Breast epithelium (tissue), 4 donors: ENCODE measurements at places on chromosomes 2 and 18. TPM values are rescaled to one million over a fixed set of nuclear protein-coding genes. Genes with fewer than 3 reads are reported as not detected.

LBH gene
- 18.2 TPM for total RNA-seq

GRCh38 chr18:6031442-6031841 is 136.1 kb upstream of the TMEM200C start:
- no peak overlapping the region for H3K27ac ChIP-seq
- H3K4me3 ChIP-seq, result no peak overlapping the region
- no peaks in the 10 kb centered on the region for H3K4me1 ChIP-seq
- DNase-seq, result no peak

DNA sequence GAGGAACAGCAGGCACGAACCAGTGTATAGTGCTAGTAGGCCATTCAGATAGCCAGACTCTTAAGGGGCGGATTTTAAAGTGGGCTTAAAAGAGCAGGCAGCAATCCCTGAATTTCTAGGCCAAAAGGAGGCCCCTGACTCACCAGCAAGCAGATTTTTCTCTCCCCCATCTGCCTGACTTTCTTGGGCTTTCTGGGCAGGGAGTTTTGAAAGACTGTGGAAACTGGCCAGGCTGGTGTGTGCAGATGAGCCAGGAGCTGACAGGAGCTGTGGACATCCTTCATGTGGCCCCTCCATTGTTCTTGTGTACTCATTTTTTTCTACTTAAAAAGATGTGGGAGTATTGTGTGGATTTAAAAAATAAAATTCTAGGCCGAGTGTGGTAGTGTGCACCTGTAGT is 59.0 kb downstream of the GLI2 start:
- no peak overlapping the region for H3K27ac ChIP-seq
- DNase-seq, result no peak
- no peaks in the 10 kb centered on the region for H3K27me3 ChIP-seq
- H3K4me1 ChIP-seq, result no peaks in the 10 kb centered on the region

HTRA2 gene
- total RNA-seq, result 32.5 TPM

HOXD8 gene
- 10.5 TPM for total RNA-seq

GRCh38 chr2:161355983-161356382 is 47.8 kb downstream of the PSMD14 start:
- no peaks in the 10 kb centered on the region for H3K4me1 ChIP-seq
- no peak overlapping the region for H3K4me3 ChIP-seq
- H3K27me3 ChIP-seq, result no peaks in the 10 kb centered on the region
- H3K36me3 ChIP-seq, result no peaks in the 10 kb centered on the region
- no peak overlapping the region for H3K27ac ChIP-seq

CNRIP1 gene
- total RNA-seq, result 63.5 TPM

TMEM247 gene
- not detected for total RNA-seq

- no peaks in the 10 kb centered on the region for H3K36me3 ChIP-seq
- H3K27ac ChIP-seq, result no peak overlapping the region
- DNase-seq, result no peak
These were observed 66.3 kb upstream of the PSMD14 start for GRCh38 chr2:161241894-161242293.

- no peak for DNase-seq
- H3K27ac ChIP-seq, result no peak overlapping the region
- no peaks in the 10 kb centered on the region for H3K36me3 ChIP-seq
- H3K4me3 ChIP-seq, result no peak overlapping the region
These were observed 712.5 kb upstream of the LRATD1 start for GRCh38 chr2:13919981-13920382.

DNA sequence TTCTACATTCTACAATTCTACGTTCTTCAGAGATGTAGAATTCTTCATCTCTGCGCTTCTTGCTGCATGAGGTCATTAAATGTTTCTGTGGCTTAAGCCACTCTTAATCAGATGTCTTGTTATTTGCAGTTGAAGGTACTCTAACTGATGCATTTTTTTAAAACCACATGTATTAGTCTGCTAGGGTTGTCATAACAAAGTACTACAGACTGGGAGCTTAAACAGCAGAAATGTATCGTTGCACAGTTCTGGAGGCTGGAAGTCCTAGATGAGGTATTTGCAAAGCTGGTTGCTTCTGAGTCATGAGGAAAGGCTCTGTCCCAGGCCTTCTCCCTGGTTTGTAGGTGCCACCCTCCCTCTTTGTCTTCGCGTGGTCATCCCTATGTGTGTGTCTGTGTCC is 176.3 kb upstream of the GLI2 start:
- no peaks in the 10 kb centered on the region for H3K4me1 ChIP-seq
- no peaks in the 10 kb centered on the region for H3K36me3 ChIP-seq
- H3K27ac ChIP-seq, result peak overlapping the region; percentile 72

GRCh38 chr2:105582952-105583660 is 161.6 kb upstream of the NCK2 start:
- H3K4me1 ChIP-seq, result no peaks in the 10 kb centered on the region
- DNase-seq, result peak; percentile 76
- no peaks in the 10 kb centered on the region for H3K27me3 ChIP-seq
- H3K27ac ChIP-seq, result peak overlapping the region; percentile 83
- H3K4me3 ChIP-seq, result no peak overlapping the region

SOCS6 gene
- 17.9 TPM for total RNA-seq

EXOC6B gene
- total RNA-seq, result 37.0 TPM

GRCh38 chr2:138081225-138082073 is 117.2 kb downstream of the HNMT start:
- H3K4me3 ChIP-seq, result no peak overlapping the region
- no peaks in the 10 kb centered on the region for H3K27me3 ChIP-seq
- DNase-seq, result no peak
- no peaks in the 10 kb centered on the region for H3K4me1 ChIP-seq
- no peak overlapping the region for H3K27ac ChIP-seq

DNA sequence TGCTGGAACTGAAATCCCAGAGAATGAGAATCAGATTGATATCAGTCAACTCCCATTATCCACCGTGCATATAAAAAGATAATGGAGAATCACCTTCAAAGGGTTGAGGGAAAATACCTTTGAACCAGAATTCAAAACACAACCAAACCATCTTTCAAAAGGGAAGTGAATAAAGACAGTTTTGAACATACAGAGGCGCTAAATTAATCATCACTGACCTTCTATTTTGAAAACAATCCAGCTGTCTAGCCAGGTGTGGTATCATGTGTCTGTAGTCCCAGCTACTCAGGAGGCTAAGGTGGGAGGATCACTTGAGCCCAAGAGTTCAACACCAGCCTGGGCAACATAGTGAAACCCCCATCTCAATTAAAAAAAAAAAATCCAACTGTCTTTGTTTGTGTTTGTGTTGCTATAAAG is 63.6 kb downstream of the TRABD2A start:
- H3K4me1 ChIP-seq, result no peaks in the 10 kb centered on the region
- H3K36me3 ChIP-seq, result no peaks in the 10 kb centered on the region
- no peak overlapping the region for H3K4me3 ChIP-seq

GRCh38 chr2:104734937-104735586 is 118.9 kb upstream of the POU3F3 start:
- no peaks in the 10 kb centered on the region for H3K36me3 ChIP-seq
- H3K27ac ChIP-seq, result no peak overlapping the region
- no peaks in the 10 kb centered on the region for H3K27me3 ChIP-seq
- DNase-seq, result no peak

DNA sequence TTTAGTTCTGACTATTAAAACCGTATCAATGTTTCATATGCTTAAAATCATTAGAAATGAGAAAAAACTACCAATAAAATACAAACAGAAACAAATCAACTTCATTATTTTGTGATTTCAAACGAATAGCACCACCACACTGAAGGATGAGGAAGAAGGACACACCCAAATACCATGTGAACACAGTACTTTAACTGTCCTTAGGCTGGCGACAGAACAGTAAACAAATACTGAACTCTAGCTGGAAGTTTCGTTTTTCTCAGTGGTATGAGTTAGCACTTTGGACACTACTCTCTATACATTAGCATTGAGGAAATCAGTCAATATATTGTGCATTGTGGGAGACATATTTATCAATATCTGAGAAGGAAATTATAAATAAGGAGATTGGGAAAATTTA is 202.4 kb upstream of the AGAP1 start:
- no peaks in the 10 kb centered on the region for H3K27me3 ChIP-seq
- no peaks in the 10 kb centered on the region for H3K4me1 ChIP-seq
- H3K4me3 ChIP-seq, result no peak overlapping the region
- no peak for DNase-seq
- H3K36me3 ChIP-seq, result no peaks in the 10 kb centered on the region

DNA sequence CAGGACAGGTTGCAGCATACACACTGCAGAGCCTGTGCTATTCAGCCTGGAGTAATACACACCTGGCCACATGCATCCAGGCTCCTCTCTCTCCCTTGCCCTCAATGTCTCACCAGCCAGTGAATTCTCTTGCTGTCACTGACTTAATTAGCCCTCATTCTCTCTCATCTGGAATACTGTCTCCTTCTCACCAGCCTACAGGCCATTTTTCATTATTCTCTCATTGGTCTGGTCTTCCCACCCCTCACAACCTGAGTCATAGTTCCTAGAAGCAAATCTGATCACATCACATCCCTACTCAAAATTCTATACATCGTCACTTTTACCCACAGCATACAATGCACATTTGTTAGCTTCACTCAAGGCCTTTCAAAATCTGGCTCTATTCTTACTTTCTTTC is 333.1 kb downstream of the PIK3C3 start:
- H3K4me3 ChIP-seq, result no peak overlapping the region
- H3K4me1 ChIP-seq, result no peaks in the 10 kb centered on the region
- no peaks in the 10 kb centered on the region for H3K36me3 ChIP-seq
- H3K27ac ChIP-seq, result no peak overlapping the region

- H3K27ac ChIP-seq, result no peak overlapping the region
- no peak overlapping the region for H3K4me3 ChIP-seq
- no peak for DNase-seq
- no peaks in the 10 kb centered on the region for H3K4me1 ChIP-seq
- no peaks in the 10 kb centered on the region for H3K36me3 ChIP-seq
- no peaks in the 10 kb centered on the region for H3K27me3 ChIP-seq
These were observed 54.2 kb downstream of the ACKR3 start for GRCh38 chr2:236623816-236624215.

GRCh38 chr18:13474907-13475545 is 251.3 kb downstream of the FAM210A start:
- H3K4me3 ChIP-seq, result no peak overlapping the region
- no peaks in the 10 kb centered on the region for H3K36me3 ChIP-seq
- no peaks in the 10 kb centered on the region for H3K4me1 ChIP-seq
- DNase-seq, result no peak
- H3K27me3 ChIP-seq, result no peaks in the 10 kb centered on the region
- H3K27ac ChIP-seq, result no peak overlapping the region

DNA sequence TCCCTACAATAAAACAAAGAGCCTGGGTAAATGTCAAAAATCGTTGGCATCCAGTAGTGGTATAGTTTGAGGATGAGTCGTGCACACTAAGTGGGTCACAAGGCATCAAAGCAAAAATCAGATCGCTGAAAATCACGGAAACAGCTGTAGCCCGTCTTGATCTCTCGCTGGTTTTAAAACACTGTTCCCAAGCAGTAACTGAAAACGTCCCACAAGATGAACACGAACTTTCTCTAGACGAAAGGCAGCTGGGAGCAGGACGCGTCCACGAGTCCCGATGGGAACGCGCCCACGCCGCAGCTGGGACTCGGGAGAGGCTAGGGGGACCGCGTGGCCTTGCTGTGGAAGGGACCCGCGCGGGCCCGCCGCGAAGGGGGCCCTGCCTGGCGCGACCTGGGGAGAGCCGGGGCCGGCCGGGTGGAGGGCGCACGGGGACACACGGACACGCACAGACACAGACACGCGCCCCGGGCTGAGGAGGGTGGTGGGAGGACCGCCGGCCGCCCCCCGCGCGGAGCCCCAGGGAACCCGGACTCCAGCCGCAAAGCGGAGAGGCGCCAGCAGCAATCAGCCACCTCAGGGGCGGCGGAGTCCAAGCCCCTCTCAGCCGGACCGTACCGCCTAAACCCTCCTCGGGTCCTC is 651 bp downstream of the STK17B start:
- H3K4me3 ChIP-seq, result peak overlapping the region; percentile 99
- H3K4me1 ChIP-seq, result no peaks in the 10 kb centered on the region

DNA sequence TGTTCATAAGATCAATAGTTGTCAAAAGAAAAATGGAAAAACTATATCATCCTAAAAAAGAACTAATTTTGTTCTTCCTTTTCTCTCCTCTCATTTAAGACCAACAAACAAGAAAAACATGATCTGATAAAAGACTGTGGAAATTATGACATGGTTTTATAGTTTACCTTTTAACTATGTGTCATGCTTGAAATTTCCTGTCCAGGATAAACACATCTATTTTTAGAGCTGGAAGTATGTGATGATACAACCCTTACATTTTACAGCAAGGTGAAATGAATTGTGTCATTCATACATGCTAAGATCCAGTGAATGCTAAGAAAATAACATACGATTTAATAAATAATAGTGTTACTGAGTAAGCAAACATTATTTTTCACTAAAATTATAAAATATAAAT is 89.9 kb downstream of the GULP1 start:
- H3K4me3 ChIP-seq, result no peak overlapping the region
- H3K36me3 ChIP-seq, result no peaks in the 10 kb centered on the region
- no peaks in the 10 kb centered on the region for H3K4me1 ChIP-seq

GRCh38 chr18:54766634-54767033 is 61.6 kb upstream of the RAB27B start:
- no peak for DNase-seq
- peak overlapping the region; percentile 8 for H3K27ac ChIP-seq
- no peaks in the 10 kb centered on the region for H3K36me3 ChIP-seq
- no peaks in the 10 kb centered on the region for H3K4me1 ChIP-seq

DNA sequence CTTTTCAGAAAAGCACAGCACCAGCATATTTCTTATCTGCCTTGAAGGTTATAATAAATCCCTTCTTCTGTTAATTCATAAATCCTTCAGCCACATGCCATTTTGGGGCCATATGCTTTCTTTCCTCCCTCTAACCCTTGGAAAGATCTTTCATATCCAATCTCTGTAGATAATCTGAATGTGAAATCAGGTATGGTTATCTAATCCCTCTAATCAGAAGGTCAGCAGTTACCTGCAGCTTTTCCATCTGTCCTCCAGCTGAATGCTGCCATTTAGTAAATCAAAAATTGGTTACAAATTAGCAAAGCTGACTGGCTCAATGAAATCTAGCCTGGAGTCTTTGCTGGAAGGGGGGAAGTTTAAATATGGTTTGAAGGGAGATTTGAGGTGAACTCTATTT is 230.5 kb downstream of the PIK3C3 start:
- H3K36me3 ChIP-seq, result no peaks in the 10 kb centered on the region
- no peak for DNase-seq
- no peak overlapping the region for H3K27ac ChIP-seq
- H3K27me3 ChIP-seq, result no peaks in the 10 kb centered on the region

GRCh38 chr2:177992992-177993391 is 79.6 kb downstream of the PDE11A start:
- DNase-seq, result no peak
- H3K4me1 ChIP-seq, result no peaks in the 10 kb centered on the region
- no peak overlapping the region for H3K4me3 ChIP-seq
- no peaks in the 10 kb centered on the region for H3K36me3 ChIP-seq
- H3K27ac ChIP-seq, result no peak overlapping the region

DNA sequence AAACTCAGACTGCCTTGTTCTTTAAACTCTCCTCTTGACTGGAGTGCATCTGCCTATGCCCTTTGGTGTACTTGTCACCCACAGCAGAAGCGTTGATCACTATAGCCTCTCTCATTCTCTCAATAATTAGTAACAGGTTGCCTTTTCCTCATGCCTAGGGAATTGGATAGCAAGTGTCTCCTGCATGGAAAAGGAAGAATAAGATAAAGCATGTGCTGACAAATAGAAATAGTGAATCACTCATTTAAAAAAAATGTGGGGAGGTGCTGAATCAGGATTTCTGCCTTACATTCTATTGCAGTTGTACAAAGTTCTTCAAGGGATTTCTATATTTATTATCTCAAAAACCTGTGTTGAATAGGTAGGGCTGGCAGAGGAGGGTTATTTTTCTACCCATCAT is 323.0 kb downstream of the TXNL1 start:
- H3K4me1 ChIP-seq, result no peaks in the 10 kb centered on the region
- no peak overlapping the region for H3K27ac ChIP-seq
- DNase-seq, result no peak
- H3K36me3 ChIP-seq, result no peaks in the 10 kb centered on the region
- H3K27me3 ChIP-seq, result no peaks in the 10 kb centered on the region
